ENCODE measurements at places on chromosomes 2 and 18.

DNA sequence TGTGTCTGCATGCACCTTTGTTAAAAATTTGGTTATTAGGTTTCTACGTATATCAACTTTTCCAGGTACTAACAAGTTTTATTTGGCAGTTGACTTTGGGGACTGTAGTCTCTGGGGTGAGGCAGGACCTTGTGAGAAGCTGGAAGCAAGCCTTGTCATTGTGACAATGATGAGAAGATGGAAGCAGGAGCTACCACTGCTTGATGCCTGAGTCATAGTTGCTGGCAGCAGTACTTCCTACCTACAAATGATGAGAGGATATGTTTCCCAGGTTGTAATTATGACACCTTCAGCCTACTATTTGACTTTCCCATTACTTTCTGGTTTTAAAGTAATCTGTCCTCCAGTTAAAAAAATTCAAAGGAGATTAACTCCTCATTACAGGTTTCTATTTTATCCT, 516.3 kb downstream of the NRXN1 start:
- no peak for DNase-seq

GRCh38 chr2:141557329-141558095, 573.3 kb downstream of the LRP1B start:
- no peak for DNase-seq

DNA sequence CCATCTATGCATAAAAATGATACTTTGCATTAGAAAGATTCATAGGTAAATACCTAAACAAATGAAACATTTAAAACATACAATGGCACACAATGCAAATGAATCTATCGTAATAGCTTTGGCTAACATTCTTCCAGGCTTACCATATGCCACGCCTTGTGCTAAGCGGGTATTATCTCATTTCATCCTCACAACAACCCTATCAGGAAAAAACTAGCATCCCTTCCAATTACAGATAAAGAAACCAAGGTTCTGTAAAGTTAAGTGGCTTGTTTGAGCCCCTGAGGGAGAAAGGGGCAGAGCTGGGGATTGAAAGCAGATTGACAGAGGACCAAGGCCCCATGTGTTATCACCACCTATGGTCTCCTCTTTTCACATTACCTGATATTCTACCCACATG, 145.4 kb upstream of the ETAA1 start:
- no peak for DNase-seq

GRCh38 chr2:181070836-181071200, 90.4 kb downstream of the UBE2E3 start:
- DNase-seq: no peak

- DNase-seq: no peak
Measured at GRCh38 chr18:67280486-67281242, 235.9 kb downstream of the DSEL start.

DNA sequence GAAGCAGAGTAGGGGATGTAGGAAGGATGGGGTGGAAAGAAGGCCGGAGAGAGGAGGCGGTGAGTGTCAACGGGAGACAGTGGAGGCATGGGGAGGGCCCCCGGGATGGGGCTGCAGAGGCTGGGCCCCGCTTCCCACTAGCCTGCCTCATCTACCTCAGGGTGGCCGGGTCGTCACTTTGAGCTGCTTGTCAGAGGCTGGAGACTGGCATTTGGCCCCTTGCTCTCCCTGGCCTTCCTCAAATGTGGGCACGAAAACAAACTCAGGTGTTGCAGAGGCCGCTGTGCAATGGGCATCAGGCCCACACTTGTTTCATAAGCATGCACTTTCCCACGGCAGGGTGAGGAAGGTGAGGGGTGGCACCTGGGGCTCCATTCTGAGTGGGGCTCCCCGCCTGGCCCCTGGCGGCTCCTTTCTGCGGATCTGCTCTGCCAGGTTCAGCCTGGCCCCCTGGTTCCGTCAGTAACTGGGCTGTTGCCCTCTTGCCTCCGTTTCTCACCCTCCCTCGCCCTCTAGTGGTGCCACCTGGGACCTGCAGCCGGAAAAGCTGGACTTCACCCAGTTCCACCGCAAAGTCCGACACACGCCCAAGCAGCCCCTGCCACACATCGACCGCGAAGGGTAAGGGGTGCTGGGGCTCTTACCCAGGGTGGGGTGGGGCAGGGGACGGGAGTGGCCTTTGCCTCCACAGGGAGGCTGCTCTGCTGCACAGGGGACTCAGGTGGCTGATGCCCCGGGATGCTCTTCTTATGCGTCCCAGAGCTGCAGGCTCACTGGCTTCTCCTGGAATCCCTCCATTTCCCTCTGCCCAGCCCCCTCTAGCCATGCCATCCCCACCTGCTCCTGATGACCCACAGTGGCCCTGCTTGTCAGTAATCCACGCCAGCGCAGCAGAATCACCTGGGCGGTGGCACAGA, 125.4 kb downstream of the CTIF start:
- DNase-seq: no peak

DNA sequence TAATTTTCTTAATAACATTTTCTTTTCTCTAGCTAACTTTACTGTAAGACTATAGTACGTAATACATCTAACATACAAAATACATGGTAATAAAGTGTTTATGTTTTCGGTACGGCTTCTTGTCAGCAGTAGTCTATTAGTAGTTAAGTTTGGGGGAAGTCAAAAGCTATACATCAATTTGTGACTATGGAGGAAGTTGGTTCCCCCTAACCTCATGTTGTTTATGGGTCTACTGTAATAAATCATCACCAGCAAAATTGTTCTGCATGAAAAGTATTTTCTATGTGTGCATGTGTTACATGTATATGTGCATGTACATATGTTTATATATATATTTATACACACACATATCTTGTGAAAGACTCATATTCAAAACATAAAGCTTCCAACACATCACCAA, 303.0 kb downstream of the TRIB2 start:
- no peak for DNase-seq

GRCh38 chr2:49044350-49045079, 109.8 kb downstream of the FSHR start:
- DNase-seq: peak; percentile 56

DNA sequence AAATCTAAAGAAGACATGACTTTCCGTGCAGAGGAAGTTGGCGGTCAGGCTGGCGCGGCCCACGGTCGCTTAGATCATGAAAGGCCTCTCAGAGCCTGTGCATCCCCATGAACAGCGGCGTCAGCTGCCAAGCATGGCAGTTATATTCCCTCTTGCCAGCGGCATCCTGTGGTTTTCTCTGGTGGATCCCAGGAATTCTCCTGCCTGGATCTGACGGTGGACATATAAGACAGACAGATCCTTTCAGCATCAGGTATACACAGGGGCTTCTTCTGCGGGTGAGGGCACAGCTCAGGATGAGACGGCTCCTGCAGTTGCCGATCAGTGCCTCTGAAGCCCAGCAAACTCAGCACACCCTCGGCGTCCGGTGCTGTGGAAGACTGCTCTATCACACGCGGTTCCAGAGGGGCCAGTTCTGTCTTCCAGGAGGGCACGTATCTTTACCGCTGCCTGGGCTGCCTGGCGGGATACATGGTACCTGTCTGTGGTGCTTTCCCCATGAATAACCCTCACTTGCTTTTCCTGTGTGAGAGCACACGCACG, 157.8 kb downstream of the LDLRAD4 start:
- DNase-seq: no peak

GRCh38 chr2:205636549-205637319, 45.6 kb upstream of the NRP2 start:
- no peak for DNase-seq

Measured in NCI-H187 treated with DMSO at 0.1 percent for 48 hours (cell line).